ENCODE measurements at places on chromosomes 6 and 20.

DNA sequence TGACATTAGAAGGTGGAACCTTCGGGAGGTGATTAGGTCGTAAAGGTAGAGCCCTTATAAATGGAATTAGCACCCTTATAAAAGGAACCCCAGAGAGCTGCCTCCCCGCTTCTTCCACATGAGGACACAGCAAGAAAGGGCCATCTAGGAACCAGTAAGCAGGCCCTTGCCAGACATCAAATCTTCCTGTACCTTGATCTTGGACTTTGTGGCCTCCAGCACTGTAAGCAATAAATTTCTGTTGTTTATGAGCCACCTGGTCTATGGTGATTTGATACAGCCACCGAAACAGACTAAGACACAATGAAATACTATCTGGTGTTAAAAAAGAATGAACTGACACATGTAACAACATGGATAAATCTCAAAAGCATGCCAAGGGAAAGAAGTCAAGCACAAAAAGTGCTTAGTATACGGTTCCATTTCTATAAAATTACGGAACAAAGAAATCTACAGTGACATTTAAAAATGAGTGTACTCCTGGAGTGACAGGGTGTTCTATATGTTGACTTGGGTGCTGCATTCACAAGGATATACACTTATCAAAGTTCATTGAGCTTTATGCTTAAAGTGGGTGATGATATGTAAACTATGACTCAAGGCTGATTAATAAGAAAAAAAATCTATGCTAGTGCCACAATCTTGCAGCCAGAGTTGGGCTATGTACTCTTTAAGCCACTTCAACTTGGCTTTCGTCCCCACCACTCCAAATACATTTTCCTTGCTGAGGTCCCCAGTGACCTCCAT lies 18.4 kb downstream of the SERPINB1 start:
- no peak for ATAC-seq

DNA sequence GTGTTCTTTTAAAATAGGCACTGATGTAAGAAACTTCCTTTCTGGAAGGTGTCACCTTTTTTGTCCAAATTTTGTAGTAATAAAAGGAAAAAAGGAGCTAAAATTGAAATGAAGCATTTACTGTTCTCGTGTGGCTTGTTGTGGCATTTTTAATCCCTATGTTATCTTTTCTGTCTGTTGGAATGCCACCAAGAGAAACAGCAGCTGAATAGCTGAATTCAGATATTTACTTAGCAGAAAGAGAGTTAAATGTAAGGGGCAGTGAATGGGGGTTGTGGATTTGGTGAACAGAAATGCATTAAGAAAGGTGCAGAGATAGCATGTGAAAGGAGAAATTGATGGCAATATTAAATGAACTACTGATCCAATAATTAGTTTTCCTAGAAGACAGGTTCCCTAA lies 573.6 kb upstream of the EPHA7 start:
- no peak for ATAC-seq

DNA sequence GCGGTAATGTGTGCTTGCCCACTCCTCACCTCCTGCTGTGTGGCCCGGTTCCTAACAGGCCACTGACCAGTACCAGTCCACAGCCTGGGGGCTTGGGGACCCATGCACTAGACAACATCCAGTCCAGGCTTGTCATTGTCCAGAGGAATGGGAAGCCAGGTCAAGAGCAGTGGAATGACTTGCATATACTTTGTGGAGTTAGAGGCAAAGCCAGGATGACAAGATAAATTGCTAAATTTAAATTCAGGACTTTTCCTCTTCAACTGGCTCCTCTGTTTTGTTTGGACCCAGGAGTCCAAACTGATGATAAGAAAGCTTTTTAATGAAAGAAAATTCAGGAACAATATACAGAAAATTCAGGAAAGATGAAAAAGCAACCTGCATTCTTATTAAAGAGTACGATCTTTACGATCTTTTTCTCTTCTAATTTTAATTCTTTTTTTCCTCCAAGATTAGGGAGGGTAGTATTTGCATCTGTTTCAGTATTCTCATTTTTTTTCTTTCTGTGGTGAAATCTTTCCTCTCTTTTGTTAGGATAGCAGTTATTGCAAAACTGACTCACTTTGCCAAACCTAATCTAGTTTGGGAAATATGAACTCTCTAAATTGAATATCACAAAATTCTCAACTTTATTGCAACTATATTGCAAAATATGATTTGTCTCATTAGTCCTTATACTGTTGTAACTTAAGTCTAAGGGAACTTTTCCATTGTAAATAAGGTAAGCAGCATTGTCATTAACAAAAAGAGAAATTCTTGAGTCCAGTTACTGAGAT lies 48.2 kb downstream of the DCBLD1 start:
- no peak for ATAC-seq

DNA sequence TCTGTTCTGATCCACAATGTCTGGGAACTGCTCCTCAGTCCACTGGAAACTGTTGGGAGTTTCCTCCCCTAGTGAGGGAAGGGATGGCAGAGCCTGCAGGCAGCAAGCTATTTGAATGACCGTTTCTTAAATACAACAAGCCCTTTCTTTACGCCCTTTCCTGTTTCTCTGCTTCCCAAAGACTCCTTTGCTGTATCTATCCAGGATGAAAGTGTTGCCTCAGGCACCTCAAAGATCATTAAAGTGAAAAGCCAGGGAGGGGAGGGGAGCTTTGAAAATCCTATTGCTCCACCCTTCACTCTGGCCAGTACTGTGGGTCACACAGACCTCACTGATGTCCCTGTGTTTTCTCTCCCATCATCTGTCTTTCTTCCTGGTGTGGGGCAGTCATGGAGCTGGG lies 213.1 kb downstream of the RNF144B start:
- no peak for ATAC-seq

GRCh38 chr6:29496961-29497360 lies 9.2 kb upstream of the MAS1L start:
- ATAC-seq, result no peak

DNA sequence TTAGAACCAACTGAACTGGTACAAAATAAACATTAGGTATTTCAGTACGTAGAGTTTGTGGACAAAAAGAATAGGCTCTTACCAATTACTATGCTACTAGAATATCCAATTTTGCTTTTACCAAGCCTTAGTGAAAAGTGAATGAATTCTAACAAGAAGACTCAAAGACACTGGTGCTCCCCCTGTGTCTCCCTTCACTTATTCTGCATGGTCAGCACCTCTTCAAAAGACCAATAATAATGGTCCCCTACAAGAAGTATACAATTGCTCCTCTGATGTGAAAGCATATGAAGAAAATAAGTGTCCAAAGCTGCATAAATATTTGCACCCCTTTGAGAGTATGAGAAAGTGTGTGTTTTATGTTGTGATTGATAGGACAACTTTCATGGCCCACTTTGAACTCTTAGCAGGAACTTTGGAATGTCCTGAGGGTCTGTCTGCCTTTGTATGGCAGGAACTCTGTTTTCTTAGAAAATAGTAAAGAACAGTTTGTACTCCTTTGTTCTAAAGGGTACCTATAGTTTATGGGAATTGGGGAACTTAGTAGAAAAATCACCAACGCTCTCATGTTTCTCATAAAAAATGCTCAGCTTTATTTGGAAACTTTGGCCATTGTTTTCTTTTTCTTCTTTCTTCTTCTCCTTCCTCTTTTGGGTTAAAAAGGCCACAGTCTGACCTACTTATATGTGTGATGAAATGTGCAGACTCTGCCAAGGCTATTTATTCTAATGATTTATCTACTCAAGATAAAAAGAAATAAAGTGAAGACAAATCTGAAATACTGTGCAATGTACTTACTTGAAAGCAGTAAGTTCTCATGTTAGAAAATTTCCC lies 352.4 kb downstream of the LAMA2 start:
- ATAC-seq, result no peak

DNA sequence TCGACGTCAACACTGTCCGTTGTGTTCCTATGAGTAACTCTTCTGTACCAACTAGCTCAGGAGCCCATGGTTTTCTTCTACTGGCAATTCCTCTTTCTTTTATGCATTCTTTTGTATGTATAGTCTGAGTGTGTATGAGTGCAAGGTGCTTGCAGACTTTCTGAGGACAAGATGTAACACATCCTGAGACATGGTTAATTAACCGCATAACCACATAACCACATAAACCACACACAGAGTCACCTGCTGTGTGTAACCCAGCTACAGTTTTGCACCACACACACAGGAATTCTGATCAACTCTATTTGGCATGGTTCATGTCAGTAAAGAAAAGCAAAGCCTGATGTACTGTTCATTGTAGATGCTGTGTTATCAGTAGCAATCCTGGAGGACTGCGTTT lies 98.6 kb downstream of the DACT2 start:
- no peak for ATAC-seq

GRCh38 chr20:53660078-53660909 lies 66.7 kb upstream of the ZNF217 start:
- no peak for ATAC-seq

DNA sequence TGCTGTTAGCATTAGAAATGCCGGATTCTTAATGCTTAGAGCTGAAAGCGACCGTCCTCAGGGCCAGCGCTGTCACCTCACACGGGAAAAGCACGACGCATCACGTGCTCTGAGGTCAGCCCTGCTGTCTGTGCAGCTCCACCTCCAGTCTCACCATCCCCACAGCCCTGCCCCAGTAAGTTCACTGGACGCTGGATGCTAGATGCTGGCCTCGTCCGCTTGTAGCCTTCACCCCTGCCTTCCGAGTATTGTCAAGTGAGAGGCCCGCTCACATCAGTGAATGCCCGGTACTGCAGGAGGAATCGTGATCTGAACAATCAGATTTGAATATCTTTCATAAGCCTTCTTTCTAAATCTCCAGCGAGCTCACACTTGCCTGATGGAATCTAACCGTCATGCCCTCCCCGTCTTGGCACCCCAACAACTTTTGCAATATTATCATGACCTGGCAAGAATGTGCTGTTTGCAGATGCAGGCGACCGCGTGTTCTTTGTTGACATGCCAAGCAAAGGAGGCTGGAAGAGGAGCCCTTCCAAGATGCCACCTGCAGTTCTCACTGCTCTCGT lies 64.9 kb downstream of the DLL1 start:
- ATAC-seq, result no peak

GRCh38 chr20:38680500-38681306 lies 43.6 kb upstream of the SLC32A1 start:
- ATAC-seq, result no peak

DNA sequence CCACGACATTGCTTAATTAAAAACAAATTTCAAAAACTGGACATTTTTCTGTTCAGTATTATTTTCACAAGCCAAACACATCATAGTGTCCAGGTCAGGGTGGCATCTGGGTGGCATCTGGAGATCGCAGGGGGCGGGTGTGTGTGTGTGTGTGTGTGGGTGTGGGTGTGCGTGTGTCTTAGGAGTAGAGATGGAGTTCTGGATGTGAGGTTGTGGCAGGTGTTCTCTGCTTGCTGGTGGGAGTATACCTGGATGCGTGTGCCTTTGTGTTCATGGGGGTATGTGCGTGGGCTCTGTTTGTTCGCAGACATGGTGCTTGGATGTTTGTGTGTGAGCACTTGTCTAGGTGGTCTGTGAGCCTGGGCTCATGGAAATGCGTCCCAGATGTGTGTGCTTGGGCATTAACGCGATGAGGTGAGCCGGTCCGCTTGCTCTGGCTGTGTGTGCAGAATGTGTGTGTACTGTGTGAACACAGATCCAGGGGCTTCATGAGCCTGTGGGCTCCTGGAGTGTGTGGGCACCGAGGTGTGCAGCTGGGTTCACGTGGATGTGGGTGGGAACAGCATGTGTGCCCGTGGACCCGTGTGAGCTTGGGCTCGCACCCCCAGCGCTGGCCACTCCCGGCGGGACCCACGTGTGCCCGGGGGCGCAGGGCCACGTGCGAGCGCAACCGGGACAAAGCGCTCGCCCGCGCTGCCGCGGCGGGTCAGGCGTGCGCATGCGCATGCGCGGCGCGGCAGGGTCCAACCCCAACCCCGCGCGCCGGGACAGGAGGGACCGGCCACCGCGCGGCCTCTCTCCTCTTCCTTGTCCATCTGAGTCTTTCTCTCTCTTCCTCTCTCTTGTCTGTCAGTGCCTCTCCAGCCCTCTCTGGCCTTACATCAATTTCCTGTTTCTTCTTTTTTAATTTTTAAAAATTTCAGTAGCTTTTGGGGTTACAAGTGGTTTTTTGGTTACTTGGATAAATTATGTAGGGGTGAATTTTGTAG lies 60.4 kb downstream of the SRC start:
- peak; percentile 51 for ATAC-seq

DNA sequence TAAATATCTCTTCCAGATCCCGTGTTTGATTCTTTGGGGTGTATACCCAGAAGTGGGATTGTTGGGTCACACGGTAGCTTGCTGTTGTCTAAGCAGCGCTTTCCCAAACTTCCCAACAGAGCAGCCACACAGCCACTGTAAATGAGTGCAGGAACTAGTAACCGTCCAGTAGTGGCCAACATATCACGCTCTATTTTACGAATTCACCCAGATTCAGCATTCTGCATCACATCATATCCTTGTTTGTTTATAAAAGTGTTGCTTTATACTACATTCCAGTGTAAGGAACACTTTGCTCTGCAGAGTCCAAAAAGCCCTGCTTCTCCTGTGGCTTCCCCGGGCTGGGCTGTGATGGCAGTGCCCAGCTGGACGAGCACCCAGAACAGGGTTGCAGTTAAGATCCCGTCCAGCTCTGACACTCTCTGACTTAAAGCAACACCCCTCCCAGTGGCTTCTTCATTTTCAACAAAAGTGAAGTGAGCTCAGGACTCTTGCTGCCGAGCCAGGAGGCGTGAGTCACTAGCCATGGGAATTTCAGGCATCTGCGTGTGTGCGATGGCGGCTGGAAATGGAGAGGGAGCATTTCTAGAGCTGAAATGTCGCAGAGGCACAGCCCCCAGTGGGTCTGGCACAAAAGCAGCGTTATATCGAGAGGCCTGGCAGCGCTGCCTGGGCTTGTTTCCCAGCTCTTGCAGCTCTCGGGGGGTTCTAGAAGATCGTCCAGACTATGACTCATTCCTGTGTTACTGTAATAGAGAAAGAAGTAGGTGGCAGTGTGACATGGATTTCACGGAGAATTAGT lies 216.3 kb upstream of the ECI2 start:
- ATAC-seq, result no peak

- ATAC-seq, result no peak
These were observed 829 bp downstream of the MANBAL start for GRCh38 chr20:37290158-37290810.

DNA sequence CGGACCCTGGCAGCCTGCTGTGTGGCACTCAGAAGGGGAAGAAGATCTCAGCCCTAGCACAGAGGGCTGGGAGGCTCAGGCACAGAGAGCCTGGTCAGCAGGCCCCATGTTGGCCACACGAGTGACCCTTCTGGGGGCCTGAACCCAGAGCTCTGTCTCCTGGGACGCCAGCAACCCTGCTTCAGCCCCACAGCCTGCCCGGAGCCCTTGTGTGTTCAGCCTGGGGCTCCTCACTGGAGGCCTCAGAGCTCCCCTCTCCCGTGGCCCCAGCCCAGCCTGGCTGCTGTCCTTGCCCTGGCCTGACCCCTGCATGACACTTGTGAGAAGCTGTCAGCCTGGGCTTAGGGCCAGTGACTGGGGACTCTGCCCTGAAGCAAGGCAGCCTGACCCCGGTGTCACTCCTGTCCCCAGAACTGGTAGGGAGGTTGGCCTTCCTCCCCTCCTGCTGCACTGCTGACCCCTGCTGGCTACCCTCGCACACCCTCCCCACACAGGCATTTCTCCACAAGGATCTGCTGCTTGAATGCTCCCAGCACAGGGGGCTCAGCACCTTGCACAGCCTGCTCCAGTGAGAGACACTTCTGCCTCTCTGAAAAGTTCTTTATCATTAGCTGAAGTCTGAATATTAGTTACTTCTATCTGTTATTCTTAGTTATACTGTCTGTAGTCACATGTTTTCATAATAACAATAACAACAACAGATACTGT lies 15.4 kb upstream of the IP6K3 start:
- peak; percentile 63 for ATAC-seq

- ATAC-seq, result no peak
These were observed 191.4 kb downstream of the NKAIN2 start for GRCh38 chr6:123994891-123995635.
